RPMI7951 (cell line): ENCODE measurements at places on chromosomes 7 and 10. TPM values are rescaled to one million over a fixed set of nuclear protein-coding genes. Genes with fewer than 3 reads are reported as not detected.

DNA sequence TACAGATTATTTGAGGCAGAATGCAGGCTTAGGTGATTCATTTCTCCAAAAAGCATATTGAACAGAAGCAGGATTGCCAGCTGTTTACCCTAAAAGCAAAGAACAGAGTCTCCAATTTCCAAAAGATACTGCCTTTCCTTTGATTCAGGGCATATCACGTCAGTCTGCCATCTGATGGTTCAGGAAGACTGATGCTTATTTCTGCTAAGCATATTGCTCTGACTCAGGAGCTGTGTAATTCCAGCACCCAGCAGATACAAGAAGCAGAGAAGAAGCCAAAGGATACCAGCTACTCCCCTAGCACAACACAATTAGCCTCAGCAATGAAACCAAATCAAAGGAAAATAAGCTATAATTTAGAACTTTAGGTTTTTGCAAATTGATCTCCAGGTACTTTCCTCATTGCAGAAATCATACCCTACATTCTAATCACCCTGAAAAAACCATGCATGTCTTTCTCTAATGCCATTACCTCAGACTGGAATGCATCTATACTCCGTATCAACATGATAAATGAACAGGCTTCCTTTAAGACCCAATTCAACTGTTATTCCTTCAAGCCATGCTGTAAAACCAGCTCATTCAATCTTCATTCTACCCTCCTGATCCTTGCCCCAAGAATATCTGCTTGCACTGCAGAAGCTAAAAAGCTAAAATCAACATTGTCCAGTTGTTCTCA, 55.1 kb downstream of the ABI1 start:
- DNase-seq: peak; percentile 9

DNA sequence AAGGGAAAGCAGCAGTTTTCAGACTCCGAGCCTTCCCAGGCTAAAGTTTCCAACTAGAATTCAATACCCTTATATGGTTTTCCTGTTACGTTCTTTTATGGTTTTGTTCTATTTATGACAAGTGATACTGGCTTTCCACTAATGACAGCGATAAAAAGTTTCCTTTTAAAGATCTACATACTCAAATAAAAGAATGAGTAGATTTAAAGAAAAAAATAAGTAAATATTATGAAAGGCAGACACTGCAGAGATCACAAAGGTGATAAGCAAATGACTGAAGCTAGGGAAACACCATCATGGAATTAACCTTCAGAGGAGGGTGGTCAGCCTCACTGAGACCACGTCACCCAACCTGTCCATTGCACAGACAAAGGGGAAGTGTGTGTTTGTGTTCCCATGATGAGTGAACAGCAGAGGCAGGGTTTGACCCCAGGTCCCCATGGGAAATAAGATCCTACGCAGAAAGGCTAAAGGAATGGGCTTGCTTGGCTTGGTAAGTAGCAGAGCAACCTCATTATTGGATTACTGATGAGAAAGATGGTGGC, 4.0 kb downstream of the VSIR start:
- no peak for DNase-seq

DNA sequence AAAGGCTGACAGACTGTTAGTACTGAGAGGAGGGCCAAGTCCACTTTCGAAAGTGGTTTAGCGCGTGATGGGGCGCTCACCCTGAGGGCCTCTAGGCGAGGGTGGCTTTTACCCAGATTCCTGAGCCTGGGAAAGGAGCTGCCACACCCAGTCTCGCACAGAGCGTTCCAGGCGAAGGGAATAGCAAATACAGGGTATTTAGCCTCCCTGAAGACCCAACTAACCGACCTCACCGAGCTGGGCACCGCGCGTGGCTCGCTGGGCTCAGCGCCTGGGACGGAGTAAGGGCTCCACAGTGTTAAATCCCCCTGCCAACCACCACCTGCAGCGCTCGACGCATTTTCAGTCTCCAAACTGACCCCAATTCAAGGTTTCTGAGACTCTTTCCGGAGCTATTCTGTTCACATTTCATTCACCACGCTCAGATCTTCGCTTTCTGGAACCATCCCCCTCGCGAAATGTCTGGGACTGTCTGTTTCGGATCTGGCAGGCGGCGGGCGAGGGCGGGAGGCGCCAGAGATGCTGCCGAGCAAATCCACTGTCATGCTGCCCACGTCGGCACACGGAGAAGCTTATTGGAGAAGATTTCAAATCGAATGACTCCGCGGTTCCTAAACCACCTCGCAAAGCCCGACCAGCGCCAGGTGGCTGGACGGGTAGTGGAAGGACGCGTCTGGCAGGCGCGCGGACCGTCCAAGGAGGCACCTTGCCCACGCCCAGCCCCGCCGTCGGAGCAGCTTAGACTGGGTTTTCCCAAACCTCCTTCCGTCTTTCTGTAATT, 1.4 kb upstream of the OSBPL3 start:
- DNase-seq: peak; percentile 89

GRCh38 chr7:70580161-70580560, 551.8 kb upstream of the GALNT17 start:
- no peak for DNase-seq

- no peak for DNase-seq
These were observed 143.0 kb downstream of the PPP1R3A start for GRCh38 chr7:113775804-113776203.

- DNase-seq: peak; percentile 58
These were observed 80.2 kb downstream of the RNF216 start for GRCh38 chr7:5701085-5701914.

GRCh38 chr7:67566101-67566500, 569.5 kb downstream of the TYW1 start:
- no peak for DNase-seq

The MACC1 gene
- total RNA-seq: 0.24 and 0.39 TPM in 2 replicates

DNA sequence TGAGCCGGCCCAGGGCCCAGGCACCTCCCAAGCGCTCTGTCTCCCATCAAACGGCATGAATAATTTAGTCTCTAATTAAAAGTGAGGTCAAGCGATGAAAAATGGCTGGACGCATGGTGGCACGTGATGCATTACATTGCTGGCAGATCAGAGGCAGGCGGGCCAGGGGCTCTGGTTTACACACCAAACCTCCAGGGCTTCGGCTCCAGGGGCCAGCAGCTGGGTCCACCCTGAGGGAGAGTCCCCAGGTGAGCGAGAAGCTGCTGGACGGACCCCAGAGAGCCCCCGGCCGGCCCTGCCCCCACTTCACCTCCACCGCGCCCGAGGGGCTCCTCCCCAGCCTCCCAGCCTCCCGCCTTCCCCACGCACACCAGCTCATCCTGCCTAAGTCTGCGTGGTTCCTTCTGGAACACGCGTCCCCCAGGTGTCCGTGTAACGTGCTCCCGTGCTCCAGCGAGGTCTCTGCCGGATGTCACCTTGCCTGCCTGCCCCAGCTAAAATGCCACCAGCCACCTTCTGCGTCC, 23.2 kb downstream of the UNCX start:
- no peak for DNase-seq

The VTI1A gene
- total RNA-seq: 22.3 and 22.9 TPM in 2 replicates

GRCh38 chr10:27744802-27745731, 552 bp downstream of the MKX start:
- DNase-seq: no peak

The PRKCQ gene
- not detected in 2 replicates for total RNA-seq

- DNase-seq: no peak
These were observed 60.9 kb upstream of the ADRB1 start for GRCh38 chr10:113982769-113983168.

GRCh38 chr7:105815576-105815975, 60.8 kb downstream of the ATXN7L1 start:
- no peak for DNase-seq

DNA sequence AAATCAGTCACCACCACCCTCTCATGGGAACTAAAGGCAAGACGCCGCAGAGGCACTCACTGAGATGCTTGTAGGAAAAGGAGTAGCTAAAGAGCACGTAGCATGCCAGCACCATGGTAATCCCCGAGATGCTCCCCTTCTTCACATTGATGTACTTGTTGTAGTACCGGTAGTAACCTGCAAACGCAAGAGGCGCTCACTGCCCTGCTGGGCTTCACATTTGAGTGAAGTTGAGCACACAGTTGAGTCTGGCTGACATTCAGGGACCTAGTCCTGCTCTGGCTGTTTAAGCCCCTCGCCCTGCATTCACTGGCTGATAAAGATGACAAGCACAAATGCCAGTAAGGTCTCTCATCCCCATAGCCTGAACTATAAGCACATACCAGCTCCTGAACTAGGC, 6.9 kb downstream of the ATP5MF start:
- DNase-seq: peak; percentile 25

GRCh38 chr7:150860291-150860977, 8.1 kb downstream of the AOC1 start:
- DNase-seq: no peak

DNA sequence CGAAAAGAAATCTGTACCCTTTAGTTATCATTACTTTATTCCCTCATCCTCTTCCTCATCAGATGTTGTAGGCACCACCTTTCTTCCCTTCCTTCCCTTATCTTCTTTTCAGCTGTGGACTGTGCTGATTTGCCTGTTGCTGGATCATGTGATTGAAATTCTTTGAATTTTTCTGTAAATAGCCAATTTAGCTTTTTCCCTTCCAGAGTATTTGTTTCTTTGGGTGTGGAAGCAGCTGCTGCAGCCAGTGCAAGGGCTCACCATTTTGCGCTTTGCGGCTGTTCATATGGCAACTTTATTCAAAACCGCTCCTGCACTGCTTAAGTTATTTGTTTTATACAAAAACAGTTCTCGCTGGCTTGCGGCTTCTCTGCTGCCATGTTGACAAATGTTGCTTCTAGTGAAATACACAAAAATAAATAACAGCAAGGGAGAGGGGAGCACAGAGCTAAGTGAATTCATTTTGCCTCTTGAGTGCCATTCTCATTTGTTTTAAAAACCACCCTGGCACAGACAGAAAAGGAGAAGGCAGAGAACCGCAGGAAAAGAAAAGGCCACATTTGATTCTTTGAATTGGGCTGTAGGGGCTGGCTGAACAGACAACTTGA, 151.2 kb downstream of the AUTS2 start:
- no peak for DNase-seq

- no peak for DNase-seq
These were observed 182.0 kb upstream of the THSD7A start for GRCh38 chr7:12013983-12014382.

The CNPY1 gene
- not detected in 2 replicates for total RNA-seq

DNA sequence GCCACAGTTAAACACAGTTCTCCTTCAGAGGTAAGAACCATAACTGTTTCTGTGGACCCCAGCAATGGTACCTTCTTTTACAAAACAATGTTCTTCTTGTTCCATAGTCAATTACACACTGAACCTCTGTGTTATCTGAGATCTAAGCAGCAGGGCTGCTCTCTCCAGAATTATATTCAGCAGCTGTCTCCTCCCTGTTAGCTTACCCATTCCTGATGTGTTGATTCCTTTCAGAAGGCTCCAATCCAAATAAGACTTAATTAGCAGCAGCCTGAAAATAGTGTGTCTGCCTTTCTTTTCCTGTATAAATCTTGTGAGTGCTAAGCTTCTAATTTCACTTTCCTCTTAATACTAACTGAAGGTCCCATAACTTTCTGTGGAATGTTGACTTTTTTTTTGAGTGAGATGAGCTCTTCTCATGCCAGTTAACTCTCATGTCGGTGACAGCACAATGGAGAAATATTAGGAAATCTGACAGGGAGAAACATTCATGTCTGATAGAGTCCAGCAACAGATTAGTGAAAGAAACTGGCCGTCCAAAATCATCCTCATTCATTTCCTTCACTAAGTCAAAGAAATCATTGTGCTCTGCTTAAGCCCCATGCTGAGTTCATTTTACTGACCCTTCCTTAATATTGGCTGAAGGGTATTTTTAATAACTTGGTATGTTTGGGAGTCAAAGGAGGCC, 226.5 kb downstream of the PRKG1 start:
- DNase-seq: peak; percentile 8

- no peak for DNase-seq
These were observed 114.8 kb upstream of the PLPP4 start for GRCh38 chr10:120342115-120342714.

DNA sequence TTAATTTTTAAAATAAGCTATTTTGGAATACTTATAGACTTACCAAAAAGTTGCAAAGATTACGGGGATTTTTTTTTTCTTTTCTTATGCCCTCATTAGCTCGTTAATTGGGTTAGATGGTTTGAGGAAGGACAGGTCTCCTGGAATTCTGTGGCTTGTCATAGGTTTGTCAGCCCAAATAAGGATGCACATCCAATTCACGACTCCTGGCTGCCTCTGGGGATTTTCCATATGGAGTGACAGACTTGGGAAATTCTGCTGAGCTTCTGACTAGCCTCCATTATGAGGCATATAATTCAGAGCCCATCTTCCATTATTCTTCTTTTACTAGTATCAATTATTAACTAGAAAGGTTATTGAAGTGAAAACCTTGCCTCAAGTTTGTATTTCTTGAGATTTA, 102.1 kb downstream of the AUTS2 start:
- DNase-seq: no peak

The CREB5 gene
- total RNA-seq: 2.9 and 3.8 TPM in 2 replicates

The CACNA2D1 gene
- total RNA-seq: 7.2 and 9.3 TPM in 2 replicates

- no peak for DNase-seq
These were observed 65.9 kb upstream of the RSU1 start for GRCh38 chr10:16883084-16883483.

GRCh38 chr7:1552200-1552599, 3.8 kb downstream of the TMEM184A start:
- no peak for DNase-seq

DNA sequence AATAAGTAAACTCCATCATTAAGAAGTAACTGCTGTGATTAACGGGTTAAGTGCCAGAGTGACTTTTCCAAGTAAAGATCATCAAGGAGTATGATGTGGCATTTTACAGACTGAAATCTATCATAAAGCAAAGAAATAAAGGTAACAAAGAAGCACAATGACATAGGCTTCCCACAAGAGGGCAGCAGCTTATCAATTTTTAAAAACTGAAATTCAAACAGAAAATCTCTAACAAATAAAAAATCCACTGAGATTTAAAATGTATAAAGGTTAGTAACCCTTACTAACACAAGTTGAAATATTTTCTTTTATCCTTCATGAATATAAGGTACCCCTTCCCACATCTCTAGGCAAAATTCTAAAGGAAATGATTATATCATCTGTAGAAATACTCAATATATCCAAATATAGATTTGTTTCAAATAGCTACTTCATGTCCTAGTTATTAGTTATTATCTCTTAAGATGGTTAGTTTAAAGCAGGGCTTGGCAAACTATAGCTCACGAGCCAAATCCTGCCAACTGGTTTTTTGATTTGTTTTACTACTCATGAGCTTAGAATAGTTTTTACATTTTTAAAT, 29.2 kb downstream of the FAM3C start:
- DNase-seq: peak; percentile 36

The HACD1 gene
- 53.9 and 61.7 TPM in 2 replicates for total RNA-seq

- no peak for DNase-seq
These were observed 201.4 kb downstream of the FZD1 start for GRCh38 chr7:91465595-91466061.

DNA sequence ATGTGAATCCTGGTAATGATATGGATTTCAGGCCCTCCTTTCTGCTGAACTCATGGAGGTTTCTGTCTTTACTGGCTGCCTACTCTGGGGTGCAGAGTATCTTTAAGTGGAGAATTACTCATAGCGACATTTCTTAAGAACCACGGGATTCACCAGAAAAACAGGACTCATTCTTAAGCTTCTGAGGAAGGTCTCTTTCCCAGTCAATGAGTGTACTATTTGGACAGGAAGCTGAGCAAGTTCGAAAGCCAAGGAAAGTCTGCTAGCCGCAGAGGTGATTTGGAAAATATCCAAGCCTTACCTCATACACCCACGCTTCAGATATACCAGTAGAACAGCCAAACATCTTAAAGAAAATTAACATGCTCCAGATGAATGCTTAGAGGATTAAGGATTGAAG, 377.6 kb upstream of the MYO3A start:
- DNase-seq: peak; percentile 74

The PSMG3 gene
- 64.9 and 111 TPM in 2 replicates for total RNA-seq
